AG09319 (cell line): ENCODE measurements at places on chromosomes 11 and 22.

DNA sequence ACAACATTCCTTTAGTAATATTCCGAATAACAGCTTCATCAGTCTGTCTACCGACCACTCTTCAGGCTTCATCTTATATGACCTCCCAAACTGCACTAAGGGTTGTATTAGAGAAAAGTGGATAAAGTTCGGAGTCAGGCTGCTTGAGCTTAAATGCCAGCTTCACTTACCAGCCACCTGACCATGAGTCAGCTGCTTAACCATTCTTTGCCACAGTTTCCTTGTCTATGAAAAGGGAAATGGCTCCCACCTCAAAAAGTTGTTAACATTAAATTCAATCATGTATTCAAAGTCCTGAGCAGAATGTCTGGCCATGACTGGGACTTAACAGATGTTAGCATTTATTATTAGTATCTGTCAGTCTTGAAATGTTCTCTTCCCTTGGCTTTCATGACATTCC is 20.9 kb downstream of the LIMK2 start:
- no peak for DNase-seq

DNA sequence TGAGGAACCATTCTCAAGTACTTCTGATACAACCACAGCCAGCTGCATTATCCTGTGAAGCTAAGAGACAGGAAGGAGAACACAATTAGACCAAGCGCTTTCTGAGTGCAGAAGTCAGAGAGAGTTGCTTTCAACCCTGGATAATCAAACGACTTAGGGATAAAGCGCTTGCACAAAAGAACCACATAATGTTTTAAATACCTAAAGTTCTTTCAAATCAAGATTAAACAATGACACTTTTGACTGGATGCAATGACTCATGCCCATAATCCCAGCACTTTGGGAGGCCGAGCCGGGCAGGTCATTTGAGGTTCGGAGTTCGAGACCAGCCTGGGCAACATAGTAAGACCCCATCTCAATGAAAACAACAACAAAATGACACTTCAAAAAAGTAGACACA is 145.1 kb downstream of the SWAP70 start:
- no peak for DNase-seq

- no peak for DNase-seq
Observed at GRCh38 chr11:87819151-87819550, 356.1 kb downstream of the RAB38 start.

- no peak for DNase-seq
Observed at GRCh38 chr11:34425867-34426266, 12.9 kb upstream of the CAT start.

GRCh38 chr11:88306785-88307184 is 30.8 kb downstream of the CTSC start:
- no peak for DNase-seq

DNA sequence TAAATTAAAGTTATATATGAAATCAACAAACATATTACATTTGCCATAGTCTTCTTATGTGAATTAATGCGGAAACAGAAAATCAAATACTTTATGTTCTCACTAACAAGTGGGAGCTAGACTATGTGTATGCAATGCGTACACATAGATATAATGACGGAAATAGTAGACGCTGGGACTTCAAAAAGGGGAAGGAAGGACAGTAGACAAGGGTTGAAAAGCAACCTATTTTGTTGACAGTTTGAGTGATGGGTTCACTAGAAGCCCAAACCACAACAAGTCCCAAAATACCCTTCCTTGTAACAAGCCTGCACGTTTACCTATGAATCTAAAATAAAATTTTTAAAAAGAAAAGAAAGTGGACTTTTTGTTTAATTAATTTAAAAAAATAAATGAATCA is 430.8 kb upstream of the CNTN5 start:
- no peak for DNase-seq

- no peak for DNase-seq
Observed at GRCh38 chr11:27864611-27865010, 164.4 kb upstream of the BDNF start.

DNA sequence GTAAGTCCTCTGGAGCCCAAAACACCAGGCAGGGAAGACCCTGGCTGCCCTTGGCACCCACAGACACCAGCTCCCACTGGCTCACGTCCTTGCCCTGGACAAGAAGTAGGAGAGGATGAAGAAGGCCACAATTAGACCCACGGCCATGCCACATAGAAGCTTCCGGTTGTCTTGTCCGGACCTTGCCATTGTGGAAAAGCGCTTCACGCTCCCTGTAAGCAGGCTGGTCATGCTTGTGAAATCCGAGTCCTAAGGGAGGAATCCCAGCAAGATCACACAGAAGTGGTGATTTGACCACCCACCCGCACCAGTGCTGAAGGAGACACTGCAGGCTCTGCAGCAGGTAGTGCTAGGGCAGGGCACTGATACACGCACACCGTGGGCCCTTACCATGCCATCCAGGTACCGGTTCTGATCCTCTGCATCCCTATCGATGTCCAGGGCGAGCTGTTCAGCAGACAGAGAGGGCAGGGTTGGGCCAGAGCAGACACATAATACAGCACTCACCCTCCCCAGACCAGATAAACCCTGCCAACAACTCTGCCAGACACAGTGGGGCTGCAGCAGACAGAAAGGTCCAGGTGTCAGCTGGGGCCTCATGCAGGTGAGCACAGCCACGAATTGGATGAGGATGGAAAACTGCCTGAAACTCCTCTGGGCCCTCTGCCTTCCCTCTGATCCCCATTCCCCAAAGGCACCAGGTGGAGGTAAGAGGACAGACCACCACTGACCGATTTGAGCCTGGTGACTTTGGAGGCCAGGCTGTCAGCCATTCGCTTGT is 1.8 kb downstream of the BET1L start:
- no peak for DNase-seq

- DNase-seq: no peak
Observed at GRCh38 chr11:34877375-34877975, 38.7 kb downstream of the APIP start.

- no peak for DNase-seq
Observed at GRCh38 chr22:24435861-24436371, 8.5 kb downstream of the ADORA2A start.

- no peak for DNase-seq
Observed at GRCh38 chr11:79458709-79459108, 17.9 kb upstream of the TENM4 start.

DNA sequence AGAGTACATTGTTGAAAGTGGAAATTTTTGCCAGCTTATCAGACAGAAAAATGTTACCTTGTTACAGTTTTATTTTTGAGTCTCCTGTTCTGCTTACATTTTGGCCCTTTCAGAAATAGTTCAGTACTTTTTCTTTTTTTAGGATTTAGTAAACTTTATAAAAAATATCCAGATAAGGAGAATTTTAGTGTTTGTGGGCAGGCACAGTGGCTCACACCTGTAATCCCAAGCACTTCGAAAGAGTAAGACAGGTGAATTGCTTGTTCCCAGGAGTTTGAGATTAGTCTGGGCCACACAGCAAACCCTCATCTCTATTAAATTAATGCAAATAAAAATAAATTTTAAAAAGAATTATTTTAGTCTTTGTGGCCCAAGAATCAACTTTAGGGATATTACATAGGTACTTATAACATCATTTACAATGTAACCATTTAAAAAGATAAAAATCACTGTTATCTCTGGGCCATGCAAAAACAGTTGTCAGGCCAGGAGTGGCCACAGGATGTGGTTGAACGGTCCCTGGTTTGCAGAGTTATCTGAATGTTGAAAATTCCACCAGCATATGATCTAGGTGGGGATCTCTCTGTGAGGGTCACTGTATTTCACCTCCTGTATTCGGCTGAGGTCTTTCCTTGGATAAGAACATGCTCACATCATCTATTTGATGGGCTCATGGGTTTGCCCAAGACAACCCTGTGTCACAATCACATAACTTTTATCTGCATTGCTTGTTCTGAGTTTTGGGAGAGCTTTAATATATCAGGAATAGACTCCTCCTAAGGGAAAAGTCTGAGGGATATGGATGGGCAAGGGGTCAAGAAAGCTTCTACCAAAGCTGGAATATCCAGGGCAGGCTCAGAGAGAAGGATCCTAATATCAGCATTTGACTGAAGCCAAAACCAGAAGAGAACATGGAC is 91.5 kb downstream of the GGTLC2 start:
- DNase-seq: no peak

DNA sequence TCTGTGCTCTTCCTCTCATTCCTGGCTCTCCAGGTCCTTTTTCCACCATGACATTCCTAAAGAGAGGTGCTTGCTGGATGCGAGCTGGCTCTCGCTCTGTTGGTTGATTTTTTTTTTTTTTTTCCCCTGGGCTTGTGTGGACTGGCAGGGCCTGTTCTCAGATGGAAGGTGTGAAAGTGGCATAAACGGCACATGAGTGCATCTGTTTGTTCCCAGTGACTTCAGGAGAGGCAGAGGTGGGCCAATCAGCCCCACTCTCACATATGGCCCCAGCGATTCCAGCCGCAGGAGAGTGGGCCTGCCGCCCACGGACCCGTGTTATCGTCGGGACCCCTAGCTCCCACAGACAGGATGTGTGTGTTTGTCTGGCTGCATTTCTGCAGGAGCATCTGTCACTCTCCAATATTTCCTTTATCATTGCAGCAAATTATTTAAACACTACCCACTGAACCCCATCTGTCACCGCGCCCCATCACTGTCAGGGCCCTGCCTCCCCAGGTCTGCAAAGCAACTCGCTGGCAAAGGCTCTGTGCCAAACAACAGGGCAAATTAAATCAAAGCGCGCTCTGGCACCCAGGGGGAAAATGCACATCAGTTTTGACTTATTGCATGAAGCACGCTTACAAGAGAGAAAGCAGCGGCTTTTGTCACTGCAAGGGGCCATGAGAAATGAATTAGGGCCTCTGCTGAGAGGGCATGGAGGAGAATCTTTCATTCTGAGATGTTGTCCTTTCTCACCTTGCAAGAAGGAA is 886.3 kb downstream of the NTM start:
- no peak for DNase-seq

- DNase-seq: no peak
Observed at GRCh38 chr11:76691655-76692054, 21.1 kb upstream of the LRRC32 start.

GRCh38 chr11:117582433-117582832 is 214.6 kb downstream of the DSCAML1 start:
- DNase-seq: no peak

GRCh38 chr11:14125529-14125928 is 163.0 kb downstream of the SPON1 start:
- DNase-seq: no peak

- peak; percentile 52 for DNase-seq
Observed at GRCh38 chr11:9138612-9139579, 47.5 kb upstream of the SCUBE2 start.

GRCh38 chr11:109443052-109443451 is 21.1 kb downstream of the C11orf87 start:
- no peak for DNase-seq

GRCh38 chr22:25661073-25661472 is 80.9 kb upstream of the MYO18B start:
- no peak for DNase-seq

GRCh38 chr11:27210531-27210930 is 152.5 kb downstream of the CCDC34 start:
- no peak for DNase-seq

DNA sequence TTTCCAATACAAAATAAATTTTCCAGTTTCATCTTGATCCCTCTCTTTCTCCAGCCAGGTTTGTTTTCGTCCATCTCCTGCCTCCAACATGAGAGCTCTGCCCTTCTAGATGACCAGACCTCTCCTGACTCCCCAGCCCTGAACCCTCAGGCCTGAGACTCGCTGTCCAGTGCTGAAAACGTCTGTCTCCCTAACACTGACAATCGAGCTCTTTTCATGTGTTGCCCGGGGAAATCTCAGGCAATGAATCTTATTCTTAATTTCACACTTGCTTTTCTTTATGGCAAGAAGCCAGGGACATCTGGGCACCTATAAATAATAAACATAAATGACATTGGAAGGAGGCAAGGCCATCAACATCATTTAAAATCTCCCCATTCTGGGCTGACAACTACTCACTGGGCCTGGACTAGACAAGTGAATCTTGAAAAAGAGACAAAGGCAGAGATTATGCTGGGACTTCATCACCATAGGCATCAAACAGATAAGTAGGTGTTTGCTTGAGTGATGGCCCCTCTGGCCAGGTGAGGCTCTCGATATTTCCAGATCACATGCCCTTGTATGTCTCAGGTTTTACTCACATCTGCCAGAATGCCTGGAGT is 274.5 kb upstream of the B3GAT1 start:
- DNase-seq: no peak

- no peak for DNase-seq
Observed at GRCh38 chr11:94553938-94554337, 10.2 kb downstream of the FUT4 start.

DNA sequence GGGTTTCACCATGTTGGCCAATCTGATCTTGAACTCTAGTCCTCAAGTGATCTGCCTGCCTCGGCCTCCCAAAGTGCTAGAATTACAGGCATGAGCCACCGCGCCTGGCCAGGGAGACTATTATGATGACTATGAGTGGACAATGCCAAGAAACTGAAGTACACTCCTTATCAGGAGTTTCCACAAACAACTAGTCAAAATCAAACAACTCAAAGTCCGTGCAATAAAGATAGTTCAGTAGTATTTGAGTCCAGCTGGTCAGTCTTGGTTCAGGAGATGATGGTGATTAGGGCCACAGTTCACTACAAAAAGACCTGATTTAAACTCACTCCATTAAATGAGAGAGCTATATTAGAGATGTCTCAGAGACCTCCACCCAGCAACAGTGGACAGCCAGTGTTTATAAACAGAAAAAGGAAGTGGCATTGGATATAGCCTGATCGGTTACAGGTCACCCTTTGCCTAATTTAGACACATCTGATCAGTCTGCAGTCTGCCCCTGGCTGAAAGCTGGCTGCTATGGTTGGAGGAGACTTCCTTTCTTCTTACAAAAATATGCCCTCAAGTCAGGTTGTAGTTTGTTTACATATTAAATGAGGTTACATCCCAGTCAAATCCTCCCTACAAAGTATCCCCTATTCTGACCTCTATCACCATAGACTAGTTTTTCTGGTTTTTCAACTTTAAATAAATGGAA is 17.0 kb downstream of the CD3E start:
- DNase-seq: no peak

DNA sequence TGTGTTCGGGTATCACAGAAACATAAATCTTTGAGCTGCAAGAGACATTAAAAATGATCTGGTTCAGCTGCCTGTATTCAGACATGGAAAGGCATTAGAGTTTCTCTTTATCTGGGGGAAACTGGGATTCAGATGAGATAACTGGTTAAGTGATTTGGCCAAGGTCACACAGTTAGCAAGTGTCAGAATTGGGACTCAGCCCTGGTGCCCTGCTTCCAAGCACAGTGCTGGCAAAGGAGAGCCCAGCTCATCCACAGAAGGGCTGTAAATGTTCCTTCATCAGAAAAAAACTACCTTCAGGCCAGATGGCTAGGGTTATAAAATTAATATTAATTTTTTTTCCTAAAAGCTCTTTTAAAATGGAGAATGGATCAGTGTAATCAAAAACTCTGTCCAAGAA is 20.4 kb upstream of the CADM1 start:
- no peak for DNase-seq

- no peak for DNase-seq
Observed at GRCh38 chr11:45208135-45208534, 61.7 kb downstream of the PRDM11 start.
